ENCODE measurements at places on chromosomes 4 and X.

- DNase-seq, result no peak
These were observed 21.6 kb upstream of the STIM2 start for GRCh38 chr4:26839016-26839415.

DNA sequence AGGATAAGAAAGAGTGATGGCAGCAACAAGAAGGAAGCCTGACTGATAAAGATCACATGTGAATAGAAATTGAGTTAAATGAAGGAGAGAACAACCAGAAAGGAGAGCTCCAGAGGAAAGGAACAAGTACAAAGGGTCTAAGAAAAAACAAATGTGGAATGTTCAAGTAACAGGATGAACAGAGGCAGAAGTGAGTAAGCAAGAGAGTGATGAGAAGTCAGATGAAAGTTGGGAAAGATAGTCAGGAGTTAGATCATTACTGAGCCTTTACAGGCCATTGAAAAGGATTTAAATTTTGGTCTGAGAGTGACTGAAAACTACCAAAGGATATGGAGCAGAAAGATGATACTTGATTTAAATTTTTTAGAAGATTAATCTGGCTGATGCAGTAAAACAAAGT lies 38.1 kb downstream of the NFXL1 start:
- no peak for DNase-seq

GRCh38 chrX:115561605-115562479 lies 868 bp downstream of the PLS3 start:
- DNase-seq, result no peak

GRCh38 chr4:174454815-174455473 lies 67.3 kb downstream of the HPGD start:
- DNase-seq, result no peak

GRCh38 chr4:79087071-79087470 lies 147.8 kb upstream of the PAQR3 start:
- DNase-seq, result no peak
